ENCODE measurements at places on chromosomes 16 and 17. TPM values are rescaled to one million over a fixed set of nuclear protein-coding genes. Genes with fewer than 3 reads are reported as not detected.

TNS4 gene
- 36.6 TPM for total RNA-seq

MAP1LC3B gene
- total RNA-seq = 93.8 TPM

GRCh38 chr17:81019563-81020442 is 15.1 kb upstream of the BAIAP2 start:
- no peak for DNase-seq

ELMO3 gene
- total RNA-seq = 45.8 TPM

GRCh38 chr16:6153901-6154300 is 1056.3 kb upstream of the EEF2KMT start:
- no peak for DNase-seq

- no peak for DNase-seq
These were observed 17.4 kb downstream of the MFSD6L start for GRCh38 chr17:8781776-8782175.

CCL17 gene
- not detected for total RNA-seq

- DNase-seq = peak; percentile 15
These were observed 291.9 kb upstream of the N4BP1 start for GRCh38 chr16:48901712-48902374.

DNA sequence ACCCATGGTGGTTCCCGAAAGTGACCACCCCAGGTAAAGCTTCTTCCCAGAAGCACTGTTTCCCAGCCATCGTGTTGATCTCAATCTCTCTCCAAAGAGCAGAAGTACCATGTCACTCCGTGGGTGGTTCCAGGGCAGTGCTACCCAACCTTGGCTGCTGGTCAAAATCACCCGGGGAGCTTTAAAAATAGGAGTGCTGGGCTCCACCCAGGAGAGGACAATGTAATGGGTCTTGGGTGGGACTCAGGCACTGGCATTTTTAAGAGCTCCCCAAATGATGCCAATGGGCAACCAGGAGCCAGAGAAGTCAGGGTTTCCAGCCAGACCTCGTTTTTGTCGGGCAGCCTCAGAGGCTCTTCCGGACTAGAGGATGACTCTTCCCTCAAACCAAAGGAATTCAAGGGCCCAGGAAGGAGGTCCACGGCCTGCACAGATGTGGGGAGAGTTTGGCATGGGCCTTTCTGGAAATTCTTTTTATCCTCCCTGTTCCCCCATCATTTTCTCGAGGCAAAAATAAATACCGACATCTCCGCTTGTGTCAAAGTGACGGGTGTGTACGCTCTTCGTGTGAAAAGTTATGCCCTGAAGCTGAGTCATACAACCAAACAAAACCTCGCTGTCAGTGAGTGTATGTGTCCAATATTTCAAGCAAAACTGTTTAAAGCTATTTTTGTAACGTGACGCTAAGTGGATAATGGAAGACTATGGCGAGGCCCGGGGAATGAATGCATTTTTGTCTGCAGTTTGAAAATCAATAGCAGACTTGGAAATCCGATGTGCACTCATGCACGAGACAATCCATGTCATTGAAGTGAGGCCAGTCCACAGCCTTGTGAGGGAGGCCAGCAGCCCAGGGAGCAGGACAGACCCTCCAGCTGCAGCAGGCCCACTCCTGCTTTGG is 364.1 kb downstream of the FOXL1 start:
- no peak for DNase-seq

CDH11 gene
- 0.52 TPM for total RNA-seq

DNA sequence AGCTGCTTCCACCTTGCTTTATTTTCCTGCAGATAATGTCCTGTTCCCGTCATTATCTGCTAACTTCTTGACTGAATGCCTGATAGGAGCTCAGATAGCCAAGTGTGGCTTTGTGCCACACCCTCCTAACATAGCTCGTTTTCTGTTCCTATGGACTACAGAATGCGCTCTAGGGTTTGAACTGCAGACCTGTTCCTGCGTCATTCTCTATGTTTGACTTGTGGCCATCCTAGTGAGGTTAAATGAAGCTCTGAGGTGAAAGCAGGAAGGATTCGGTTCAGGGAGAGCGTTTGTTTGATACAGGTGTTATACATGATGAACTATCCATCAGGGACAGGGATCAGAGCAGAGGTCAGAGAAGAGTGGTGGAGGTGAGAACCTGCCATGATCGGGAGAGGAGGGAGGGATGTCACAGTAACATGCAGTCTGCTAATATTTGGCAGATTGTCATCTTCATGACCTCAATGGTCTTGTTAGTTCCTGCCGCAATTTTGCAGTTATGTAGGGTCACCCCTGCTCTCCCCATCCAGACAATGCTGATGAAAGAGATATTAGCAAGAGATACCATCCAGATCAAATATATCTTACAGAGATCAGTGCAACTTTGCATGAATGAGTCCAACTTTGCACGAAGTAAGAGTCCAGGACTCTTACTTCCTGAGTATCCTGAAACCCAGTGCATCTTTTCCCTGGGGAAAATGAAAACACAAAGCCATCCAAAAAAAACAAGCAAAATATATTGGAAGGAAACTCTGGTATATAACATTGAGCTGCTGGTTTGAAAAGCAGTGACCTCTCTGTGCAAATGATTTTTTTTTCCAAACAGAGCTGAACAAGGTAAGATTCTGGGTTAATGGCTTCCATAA is 32.8 kb downstream of the MPHOSPH6 start:
- no peak for DNase-seq

ODAD4 gene
- total RNA-seq = 0.98 TPM

- peak; percentile 15 for DNase-seq
These were observed 85.7 kb downstream of the NOG start for GRCh38 chr17:56679115-56679776.

GRCh38 chr17:10211666-10212065 is 13.3 kb upstream of the GAS7 start:
- DNase-seq = no peak

JPT2 gene
- total RNA-seq = 113 TPM

HSPB9 gene
- total RNA-seq = not detected

- no peak for DNase-seq
These were observed 56.3 kb downstream of the ZFHX3 start for GRCh38 chr16:72991644-72992043.

DNA sequence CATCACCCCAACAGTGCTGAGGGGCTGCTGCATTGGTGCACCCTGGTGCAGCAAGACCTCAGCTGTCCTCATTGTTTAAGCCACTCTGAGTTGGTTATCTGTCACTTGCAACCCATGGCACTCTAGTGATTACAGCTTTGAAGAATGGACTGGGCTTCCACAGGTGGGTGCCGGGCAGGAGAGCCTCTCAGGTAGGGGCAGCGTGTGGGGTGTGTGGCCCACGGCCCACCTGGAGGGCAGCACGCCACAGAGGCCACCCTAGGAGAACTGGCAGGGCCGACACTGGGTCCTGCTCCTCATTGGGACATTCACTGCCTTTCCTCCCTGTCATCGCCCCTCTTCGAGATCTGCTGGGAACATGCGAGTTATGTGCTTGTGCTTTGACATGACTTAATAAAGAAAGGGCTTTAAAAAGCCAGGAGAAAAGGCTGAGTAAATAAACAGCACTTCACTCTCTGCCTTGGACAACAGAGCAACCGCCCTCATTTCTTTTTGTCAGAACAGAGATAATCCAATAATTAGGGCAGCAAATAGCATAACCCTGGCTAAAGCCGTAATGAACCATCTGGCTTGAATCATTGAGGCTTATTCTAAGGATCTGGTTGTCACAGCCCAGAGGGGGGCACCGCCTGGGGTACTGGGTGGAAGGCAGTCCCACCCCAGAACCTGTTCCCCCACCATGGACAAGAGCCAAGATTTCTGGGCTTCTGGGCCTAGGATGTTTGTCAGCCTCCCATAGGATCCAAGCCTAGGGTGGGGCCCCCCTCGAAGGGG is 3.0 kb downstream of the DOC2B start:
- DNase-seq = no peak

OGFOD3 gene
- 53.6 TPM for total RNA-seq

CCL4L2 gene
- 0.37 TPM for total RNA-seq

- DNase-seq = no peak
These were observed 87.1 kb upstream of the CNTNAP4 start for GRCh38 chr16:76190057-76190456.

GRCh38 chr16:9095656-9096397 is 4.4 kb downstream of the HAPSTR1 start:
- DNase-seq = no peak

- no peak for DNase-seq
These were observed 244.8 kb downstream of the FOXL1 start for GRCh38 chr16:86823125-86823524.

ETV4 gene
- 51.5 TPM for total RNA-seq

TMEM238L gene
- total RNA-seq = not detected

TANC2 gene
- total RNA-seq = 53.2 TPM

GRCh38 chr17:44083250-44083849 is 12.8 kb downstream of the G6PC3 start:
- DNase-seq = peak; percentile 57

ACSM2A gene
- not detected for total RNA-seq

UBE2O gene
- 59.1 TPM for total RNA-seq

DNA sequence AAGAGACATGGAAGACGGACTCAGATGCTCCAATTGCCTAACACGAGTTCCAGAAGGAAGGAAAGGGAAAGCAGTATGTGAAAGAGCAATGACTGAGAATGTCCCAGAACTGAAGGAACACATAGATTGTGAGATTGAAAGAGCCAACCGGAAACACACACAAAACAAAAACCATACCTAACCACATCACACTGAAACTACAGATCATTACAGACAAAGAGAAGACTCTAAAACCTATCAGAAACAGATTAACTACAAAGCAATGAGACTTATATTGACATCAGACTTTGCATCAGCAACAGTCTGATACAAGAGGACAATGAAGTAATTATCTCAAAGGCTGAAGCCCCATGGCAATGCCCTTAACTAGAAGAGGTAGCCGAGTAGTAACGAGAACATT is 45.6 kb upstream of the CLEC18B start:
- DNase-seq = no peak

SOST gene
- total RNA-seq = not detected

IL21R gene
- total RNA-seq = 1.2 TPM

DNA sequence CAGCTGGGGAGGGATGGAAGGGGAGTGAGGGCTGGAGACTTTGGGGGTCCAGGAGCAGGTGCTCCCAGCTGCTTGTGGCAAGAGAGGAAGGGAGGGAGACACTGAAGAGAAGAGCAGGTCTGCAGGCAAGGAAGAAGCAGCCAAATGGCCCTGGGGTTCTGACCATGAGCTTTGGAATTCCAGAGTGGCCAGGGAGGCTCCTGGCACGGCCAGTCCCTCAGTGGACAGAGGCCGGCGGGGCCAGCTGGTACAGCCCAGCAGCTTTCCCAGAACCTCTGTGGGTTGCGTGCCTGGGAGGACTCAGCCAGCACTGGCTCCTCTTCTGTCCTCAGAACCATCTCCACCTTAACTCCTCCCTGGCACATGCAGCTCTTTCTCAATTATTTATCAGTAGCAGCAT is 233.0 kb downstream of the MSI2 start:
- no peak for DNase-seq

DNA sequence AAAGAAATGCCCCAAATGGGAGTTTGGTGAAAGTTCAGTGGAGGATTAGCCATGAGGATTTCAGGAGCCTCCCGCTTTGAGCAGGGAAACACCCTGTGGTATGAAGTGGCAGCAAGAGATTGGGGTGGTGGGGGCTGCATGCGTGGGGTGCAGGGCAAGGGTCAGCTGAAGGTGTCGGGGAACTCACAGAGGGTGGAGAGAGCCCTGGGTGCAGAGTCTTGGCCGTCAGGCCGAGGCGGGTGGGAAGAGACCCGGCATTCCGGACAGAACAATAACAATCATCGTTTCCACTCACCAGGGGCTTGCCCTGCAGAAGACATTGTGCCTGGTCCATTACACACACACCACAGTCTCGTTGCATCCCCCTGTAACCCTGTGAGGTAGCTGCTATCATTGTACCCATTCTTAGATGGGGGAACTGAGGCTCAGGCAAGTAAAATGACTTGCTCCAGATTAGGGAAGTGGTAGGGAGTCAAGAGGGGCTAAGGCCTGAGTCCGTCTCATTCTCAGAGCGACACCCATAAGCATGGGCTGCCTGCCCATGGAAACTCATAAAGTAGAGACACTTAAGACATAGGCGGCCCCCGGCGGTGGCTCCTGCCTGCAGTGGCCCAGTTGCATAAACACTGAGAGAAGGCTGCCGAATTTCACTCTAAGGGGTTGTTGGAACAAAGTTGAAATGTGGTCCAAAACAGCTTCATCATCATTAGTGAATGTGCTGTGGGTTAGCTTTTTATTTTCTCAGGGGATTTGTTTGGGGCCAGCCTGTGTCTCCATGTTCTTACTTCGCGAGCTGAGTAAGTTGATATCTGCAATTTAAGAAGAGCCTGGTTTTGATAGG is 93.3 kb downstream of the CMIP start:
- DNase-seq = no peak

GRCh38 chr17:75752802-75753513 is 12.0 kb downstream of the GALK1 start:
- DNase-seq = no peak

DNA sequence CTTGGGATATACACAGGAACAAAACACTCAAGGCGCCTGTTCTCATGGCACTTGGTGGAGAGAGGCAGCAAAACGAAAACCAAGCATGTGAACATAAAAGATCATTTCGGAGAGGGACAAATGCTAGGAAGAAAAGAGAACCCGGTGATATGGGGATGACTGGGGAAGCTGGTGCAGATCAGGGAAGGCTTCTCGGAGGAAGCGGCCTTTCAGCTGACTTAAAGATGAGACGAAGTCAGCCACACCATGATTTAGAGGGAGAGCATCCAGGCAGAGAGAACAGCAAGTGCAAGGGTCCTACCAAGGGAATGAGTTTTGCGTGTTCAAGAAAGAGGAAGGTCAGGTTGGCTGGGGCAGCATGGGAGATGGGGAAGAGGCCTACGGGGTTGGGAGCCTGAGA is 250.9 kb downstream of the KATNIP start:
- DNase-seq = no peak

PROCA1 gene
- total RNA-seq = 0.96 TPM

GRCh38 chr16:9567666-9568065 is 476.2 kb downstream of the HAPSTR1 start:
- DNase-seq = no peak

SUMO2 gene
- 859 TPM for total RNA-seq

GP1BA gene
- total RNA-seq = not detected
